ENCODE measurements at places on chromosomes 16 and 17.

DNA sequence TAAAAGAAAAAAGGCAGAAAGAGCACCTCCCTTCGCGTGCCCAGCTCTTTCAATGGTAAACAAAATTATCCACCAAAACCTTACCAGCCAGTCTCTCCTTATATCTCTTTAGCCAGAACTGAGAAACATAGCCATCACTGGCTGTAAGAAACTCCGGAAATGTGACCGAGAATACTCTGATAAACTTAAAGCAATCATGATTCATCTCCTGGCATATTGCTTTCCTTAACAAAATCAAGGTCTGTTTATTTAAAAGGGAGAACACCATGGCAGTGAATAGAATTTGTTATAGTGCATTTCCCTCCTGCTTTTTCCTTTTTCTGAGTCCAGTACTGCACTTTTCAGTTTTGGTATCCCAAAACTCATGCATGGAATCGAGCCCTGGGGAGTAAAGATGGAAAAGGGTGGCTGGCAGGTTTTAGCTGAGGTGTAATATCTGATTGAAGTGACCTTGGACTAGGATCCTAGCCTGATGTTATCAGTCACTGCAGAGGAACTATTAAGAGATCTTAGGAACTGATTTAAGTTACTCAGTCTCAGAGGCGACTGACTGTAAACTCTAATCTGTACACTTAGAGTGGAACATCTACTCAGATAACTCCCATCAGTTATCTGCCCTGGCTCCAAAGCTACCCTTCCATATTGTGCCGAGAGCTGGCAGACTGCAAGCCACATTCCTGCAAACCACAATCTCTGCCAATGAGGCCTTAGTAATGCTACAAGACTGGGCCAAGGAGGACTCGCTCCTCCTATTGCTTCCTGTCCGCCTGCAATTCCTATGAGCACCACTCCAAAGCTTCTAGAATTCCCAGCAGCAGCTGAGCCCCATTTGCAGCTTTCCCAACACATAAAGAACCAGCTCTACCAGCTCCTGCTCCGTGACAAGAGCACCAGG lies 7.4 kb upstream of the COX10 start:
- DNase-seq, result no peak

DNA sequence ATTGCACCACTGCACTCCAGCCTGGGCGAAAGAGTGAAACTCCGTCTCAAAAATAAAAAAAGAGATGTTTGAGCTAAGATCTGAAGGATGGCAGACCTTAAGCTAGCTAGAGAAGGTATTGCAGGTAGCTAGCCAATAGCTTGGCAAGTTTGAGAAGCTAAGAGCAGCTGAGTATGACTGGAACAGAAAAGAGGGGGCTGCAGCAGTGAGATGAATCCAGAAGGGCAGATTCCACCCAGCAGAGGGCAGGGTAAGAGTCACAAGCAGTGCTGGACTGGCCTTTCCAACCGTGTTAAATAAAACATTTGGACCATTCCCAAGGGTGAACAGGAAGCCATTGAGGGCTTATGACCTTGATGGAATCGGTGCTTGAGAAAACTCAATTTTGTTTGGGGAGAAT lies 5.7 kb upstream of the PHAF1 start:
- DNase-seq, result no peak

DNA sequence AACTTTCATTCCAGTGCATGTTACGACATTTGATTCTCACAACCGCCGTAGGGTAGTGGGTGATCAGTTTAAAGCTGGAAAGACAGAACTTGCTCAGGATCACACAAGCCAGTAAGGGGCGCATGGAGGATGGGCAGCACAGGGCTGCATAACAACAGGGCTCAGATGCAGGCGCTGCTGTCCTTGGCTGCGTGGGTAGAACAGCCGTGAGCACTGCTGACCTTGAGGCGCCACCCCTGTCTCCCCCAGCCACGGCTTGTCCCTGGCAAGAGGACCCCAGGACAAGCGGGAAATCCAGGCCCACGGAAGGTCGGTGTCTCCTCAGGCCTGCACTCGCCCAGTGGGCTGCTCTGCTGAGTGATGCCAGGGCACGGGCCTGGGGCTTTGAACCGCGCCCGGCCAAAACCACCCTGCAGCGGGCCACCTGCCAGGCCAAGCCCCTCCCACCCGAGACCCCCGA lies 84.7 kb downstream of the LMF1 start:
- DNase-seq, result no peak

DNA sequence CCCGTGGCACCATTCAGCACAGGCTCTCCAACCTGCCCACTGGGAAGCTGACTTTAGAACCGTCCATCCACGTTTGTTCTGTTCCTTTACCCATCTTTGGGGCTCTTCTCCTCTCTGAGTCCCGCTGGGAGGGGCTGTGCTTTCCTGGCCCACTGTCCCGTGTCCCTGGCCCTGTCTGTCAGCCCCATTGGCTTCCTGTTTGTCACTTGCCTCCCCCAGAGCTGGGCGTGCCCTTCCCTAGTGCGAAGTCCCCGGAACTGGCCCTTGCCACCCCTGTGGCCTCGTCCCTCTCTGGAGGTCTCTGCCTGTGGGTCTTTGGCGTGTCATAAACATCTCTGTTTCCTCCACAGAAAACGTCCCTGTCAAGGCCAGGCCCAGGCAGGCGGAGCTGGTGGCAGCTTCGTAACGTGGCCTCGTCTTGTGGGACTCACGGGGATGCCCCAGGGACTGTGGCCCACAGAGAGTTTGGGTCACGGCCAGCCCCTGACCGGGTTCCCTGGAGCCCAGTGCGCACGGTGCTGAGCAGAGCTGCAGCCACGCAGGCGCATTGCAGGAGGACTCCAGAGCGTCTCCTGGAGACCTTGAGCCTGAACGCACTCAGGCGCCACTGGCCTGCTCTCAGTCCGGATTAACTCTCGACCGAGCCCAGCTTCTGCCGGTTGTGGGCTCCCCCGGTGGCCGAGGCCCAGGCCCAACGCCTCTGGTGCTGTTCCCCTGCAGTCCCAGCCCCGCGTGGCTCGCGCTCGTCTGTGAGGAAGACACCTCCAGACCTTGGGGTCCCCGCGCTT lies 7.3 kb downstream of the CHMP6 start:
- DNase-seq, result no peak

DNA sequence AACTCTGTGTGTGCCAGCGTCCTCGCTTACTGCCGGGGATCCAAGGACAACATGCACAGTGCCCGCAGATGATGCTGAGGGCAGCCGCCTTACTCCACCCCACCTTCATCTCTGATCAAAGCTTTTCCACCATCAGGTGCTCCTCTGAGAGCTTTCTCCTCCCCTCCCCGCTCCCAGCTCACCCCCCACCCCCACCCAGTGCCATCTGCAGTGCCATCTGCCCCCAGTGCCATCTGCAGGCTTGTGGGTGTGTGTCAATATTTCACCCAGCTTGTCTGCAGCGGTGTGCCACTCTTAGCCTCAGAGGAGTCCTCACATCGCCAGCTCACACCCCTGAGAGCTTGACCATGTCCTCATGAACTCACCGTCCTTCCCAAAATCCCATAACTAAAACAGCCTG lies 98.2 kb upstream of the NOL11 start:
- no peak for DNase-seq

DNA sequence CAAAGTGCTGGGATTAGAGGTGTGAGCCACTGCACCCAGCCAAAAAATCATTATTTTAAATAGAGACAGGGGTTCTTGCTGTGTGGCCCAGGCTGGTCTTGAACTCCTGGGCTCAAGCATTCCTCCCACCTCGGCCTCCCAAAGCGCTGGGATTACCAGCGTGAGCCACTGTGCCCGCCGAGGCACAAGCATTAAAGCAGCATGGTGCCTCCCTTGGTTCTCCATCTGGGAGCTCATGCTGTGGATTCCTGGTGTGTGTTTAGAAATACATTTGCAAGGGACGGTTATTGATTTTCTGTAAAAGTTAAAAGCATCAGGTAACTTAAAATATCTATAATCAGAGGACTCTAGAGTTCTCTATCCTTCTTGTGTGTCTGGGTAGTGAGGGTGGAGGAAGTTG lies 14.7 kb upstream of the CAPN15 start:
- no peak for DNase-seq

DNA sequence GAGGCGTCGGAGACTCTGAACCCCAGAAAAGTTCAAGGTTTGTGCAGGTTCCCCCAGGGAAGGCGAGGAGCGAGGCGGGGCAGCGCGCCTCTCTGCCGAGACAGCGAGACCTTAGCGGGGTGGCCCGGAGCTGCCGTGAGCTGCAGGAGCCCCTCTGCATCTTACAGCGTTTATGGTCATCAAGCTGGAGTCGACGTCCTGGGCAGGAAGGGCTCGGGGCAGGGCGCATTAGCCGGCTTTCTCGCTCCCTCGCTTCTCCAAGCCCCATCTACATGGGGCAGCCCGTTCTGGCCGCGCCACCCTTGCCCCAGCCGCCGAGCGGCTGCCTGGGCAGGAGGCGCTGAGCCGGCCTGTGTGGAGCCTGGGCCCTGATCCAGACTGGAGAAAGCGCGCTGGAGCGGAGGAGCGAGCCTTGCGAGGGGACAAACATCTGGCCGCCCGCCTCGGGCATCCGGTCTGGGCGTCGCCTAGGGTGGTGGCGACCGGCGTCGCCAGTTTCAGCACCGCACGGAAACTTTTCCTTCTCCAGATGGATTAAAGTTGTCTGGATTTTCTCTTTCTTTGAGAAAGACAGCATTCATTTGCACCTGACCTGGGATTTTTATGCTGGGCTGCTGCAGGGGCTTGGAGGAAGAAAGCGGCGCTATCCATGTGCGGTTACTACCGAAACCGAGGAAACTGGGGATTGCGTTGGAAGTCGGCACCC lies 750 bp downstream of the TMEM132E start:
- DNase-seq, result no peak

DNA sequence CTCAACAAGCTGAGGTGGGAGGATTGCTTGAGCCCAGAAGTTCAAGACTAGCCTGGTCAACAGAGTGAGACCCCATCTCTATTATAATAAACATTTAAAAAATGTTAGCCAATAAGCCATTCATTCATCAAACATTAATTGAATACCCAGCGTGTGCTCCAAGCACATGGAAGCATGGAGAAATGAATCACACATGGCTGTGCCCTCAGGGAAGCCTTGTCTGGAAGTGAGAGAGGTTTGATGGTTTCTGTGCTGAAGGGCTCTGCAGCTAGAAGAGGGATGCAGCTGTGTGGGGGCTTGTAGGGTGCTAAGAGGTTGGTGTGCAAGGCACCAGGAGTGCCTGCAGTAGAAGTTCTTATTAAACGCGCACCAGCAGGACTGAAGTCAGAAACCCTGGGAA lies 11.2 kb downstream of the CYB5D2 start:
- DNase-seq, result no peak

- no peak for DNase-seq
Measured at GRCh38 chr16:26645614-26646013, 421.1 kb upstream of the C16orf82 start.

DNA sequence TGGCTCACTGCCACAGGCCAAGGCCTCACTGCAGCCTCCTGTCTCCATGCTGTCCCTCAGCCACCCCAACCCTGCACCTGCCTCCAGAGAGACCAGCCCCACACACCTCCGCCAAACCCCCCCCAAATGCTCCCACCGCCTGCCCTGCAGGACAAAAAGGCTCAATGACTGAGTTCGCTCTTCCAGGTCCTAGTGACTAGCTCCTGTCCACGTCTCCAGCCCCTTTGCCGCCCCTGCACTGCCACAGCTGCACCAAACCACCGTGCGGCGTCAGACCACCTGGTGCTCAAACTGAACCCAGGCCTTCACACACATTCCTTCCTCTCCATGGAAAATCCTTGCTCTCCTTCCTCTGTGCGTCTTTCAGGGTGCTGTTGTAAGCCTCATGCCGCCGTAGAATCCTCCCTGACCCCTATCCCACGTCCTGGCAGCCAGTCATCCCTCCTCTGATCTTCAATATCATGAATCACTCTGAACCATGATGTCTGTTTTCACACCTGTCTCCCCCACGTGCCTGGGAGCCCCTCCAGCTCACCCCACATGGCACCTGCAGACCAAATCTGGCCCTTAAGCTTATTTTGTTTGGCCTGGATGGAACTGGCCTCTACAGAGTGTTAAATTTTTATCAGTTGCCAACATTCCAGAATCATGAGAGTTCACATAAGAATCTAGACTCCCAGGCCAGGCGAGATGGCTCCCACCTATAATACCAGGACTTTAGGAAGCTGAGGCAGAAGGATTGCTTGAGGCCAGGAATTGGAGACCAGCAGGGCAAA lies 4.3 kb upstream of the GSG1L start:
- DNase-seq, result no peak

DNA sequence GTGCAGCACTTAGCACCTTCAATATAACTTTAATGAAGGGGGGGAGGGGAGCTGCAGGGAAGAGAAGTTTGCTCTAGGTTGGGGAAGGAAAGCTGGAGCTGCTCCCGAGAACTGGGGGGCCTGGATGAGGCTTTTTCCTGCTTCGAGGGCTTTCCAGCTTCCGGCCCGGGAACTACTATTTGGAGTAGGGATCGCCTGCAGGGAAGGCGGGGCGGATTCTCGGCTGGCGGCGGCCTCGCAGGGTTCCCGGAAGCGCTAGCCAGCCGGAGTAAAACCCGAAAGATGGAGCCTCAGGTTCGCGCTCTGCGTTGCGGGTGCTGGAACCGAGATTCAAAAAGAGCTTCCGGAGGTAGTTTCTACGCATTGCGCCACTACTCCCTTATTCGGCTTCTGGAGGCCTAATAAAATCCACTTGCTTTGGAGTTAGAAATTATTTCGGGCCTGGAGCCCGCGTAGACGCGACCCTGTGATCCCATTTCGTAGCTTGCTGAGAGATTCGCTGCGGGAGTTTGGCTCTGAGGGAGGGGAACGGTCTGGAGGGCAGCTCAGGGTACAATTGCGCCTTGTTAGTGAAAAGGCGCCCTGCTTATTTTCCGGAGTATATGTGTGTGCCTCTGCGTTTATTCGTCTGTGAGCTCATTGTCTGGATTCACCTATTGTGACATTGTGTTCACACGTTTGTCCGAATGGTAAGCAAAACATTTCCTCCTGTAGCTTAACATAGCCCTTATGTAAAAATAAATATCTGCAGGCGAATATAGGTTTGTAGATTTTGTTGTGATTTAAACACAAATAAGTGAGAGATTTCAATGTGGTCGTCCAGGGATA lies 652 bp downstream of the PRAC2 start:
- DNase-seq, result no peak

DNA sequence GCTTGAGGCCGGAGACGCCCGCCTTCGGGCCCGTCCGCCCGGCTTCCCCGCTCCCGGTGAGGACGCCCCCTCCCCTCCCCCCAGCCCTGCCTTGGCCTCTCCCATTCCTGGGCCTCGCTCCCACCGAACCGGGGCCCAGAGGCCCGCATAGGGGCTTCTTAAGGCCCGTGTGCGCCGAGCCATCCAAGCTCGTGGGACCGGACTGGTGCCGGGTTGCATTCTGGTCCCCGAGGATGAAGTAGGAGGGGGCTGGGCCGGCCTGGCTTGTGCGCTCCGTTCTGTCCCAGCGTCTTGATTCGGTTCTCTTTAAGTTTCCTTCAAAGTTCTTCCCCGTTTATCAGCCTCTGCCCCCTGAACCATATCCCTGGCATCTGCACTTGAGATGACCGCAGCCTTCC lies 488 bp downstream of the SENP3 start:
- DNase-seq, result no peak

GRCh38 chr16:8173111-8173644 lies 417.1 kb downstream of the TMEM114 start:
- DNase-seq, result peak; percentile 60

Measured in NCI-H1694 treated with DMSO at 0.1 percent for 48 hours (cell line).